Spinal cord (tissue), 10 donors: ENCODE measurements at places on chromosomes 7 and 10.

DNA sequence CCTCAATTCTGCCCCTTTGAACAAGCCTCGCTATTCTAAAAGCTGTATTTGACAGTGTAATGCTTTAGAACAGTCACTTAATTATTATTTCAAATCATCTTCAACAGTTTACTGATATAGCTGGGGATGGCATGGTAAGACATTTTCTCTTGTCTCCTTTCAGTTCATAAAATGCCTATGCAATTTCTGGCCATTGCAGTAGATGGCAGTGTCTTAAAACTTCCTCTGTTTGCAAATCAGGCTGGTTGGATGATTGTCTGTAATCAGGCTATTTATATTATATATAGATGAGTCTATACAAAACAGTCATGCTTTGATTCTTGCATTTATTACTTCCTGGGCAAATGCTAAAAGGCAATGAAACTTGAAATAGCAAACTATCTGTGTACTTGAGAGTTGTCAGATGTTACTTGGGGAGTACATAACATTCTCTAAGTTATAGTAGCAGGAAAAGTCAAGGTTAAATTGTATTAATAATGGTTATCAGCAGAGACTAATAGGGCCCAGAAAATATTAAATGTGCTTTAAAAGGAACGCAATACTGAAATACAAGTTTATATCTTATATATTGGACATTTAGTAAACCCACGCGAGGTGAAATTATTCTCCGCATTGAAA, 55.5 kb upstream of the LHFPL3 start:
- no peak for DNase-seq

DNA sequence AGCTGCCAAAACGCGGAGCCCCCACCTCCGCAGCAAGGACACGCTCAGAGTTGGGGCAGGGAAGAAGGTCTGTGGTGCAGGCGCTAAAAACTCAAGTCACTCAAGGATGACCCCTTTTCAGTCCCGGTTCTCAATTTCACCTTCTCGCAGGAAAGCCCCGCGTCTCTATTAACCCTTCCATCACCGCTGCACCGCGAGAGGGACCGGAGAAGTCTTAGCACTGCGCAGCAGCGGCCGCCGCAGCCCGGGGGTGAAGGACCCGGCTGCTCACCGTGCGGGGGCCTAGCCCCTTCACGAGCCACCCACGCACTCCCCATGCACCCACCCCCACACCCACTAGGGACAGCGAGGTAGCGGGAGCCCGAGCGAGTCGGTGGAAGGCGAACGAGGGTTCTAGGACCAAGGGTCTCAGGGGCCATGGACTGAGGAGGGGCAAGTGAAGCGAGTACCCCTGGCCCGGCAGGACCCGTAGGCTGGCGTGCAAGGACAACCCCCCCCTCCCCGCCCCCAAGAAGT, 162.9 kb downstream of the SH3PXD2A start:
- DNase-seq = no peak

DNA sequence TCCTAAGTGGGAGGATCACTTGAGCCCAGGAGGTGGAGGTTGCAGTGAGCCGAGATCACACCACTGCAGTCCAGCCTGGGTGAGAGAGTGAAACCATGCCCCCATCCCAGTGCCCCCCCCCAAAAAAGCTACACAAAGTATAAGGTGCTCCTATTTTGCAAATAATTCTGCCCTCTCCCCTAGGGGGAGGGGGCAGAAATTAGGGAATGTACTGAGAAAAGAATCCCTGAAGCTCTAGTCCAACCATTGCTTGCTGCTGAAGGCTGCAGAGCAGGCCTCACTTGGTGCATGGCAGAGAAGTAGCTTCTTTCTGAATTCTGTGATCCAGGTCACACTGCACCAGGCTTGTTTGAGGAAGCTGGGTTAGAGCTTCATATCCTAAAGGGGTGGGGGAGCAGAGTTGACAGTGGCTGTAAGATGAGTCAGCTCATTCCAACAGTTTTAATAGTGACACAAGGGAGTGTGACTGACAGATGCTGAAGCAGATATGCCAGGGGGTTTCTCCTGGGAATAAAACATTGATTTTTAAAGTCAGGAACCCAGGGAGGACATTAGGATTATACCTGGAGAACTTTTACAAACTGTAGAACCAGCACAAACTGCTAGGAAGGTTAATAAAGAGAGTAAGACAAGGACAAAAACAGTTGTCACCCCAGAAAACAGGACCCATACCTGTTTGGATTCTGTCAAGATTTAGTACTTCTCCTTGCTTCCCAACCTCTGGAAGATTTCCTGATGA, 32.8 kb upstream of the STRIP2 start:
- no peak for DNase-seq

DNA sequence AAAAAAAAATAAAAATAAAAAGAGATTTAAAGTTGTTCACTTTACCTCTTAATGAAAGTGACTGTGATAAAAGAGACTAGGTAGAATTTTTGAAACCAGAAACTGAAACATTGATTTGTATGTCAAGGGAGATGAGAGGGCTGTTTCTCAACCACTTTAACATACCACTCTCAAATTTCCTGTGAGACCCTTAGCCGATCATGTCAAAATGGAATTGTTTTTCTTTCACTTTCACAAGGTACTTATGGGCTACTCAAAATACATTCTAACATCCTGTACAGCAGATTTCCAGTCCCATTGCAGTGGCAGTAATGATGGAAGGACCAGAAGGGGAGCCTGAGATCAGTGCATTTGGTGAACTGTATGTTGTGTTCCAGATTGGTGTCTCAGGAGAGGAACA, 261.2 kb downstream of the PPP1R3A start:
- DNase-seq = no peak

DNA sequence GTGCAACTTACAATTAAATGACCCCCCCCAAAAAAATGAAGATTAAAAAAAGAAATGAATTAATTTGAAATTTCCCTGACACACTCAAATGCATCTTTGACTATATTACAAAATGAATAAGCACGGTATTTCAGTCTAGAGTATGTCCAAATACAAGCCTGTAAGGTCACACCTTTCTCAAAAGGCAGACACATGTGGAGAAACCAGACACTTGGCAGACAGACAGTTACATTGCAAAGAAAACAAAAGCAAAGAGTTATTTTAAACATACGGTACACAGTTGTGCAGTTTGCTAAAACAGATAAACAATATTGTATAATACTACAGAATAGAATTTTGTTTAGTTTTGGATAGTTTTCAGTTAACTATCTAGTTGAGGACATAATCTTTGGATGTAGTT, 153.0 kb downstream of the ATE1 start:
- no peak for DNase-seq

DNA sequence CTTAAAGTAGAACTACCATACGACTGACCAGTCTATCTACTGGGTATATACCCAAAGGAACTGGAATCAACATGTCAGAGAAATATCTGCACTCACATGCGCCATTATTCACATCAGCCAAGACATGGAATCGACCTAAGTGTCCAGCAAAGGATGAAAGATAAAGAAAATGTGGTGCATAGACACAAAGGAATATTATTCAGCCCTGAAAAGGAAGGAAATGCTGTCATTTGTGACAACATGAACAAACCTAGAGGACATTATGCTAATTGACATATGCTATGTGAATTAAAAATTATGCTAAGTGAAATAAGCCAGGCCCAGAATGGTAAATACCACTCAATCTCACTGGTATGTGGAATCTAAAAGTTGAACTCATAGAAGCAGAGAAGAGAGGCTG, 123.7 kb downstream of the KLF6 start:
- no peak for DNase-seq

- no peak for DNase-seq
These were observed 23.3 kb downstream of the LRRC27 start for GRCh38 chr10:132355297-132355696.

DNA sequence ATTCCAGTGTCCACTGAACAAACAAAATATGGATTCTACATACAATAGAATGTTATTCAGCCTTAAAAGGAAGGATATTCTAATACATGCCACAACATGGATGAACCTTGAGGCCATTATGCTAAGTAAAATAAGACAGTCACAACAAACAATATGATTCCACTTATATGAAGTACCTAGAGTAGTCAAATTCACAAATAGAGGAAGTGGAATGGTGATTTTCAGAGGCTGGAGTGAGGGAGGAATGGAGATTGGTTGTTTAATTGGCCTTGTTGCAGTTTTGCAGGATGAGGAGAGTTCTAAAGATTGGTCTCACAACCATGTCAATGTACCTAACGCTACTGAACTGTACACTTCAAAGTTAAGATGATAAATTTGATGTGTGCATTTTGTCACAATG, 119.6 kb downstream of the CHN2 start:
- DNase-seq = no peak

- no peak for DNase-seq
These were observed 23.0 kb downstream of the IDE start for GRCh38 chr10:92550924-92551323.

GRCh38 chr10:17989908-17990767, 38.4 kb downstream of the SLC39A12 start:
- DNase-seq = no peak

DNA sequence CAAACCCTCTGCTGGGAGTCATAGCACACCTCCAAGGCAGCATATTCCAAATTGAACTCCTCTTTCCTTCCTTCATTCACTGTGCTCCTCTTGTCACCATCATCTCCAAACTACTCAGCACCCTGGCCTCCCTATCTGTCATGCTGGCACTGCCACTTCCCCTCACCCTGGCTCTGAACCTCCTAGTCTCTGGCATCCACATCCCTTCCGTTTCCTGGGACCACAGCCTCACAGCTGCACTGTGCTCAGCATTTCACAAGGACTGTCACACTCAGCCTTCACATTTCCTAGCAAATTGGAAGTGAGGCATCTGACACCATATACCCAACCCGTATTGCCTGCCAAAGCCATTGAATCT, 124.7 kb downstream of the WDR11 start:
- no peak for DNase-seq
